Panc1 (cell line): ENCODE measurements at places on chromosomes 1 and 21.

GRCh38 chr1:219149009-219149577 is 24.6 kb upstream of the LYPLAL1 start:
- no peaks in the 10 kb centered on the region for H3K36me3 ChIP-seq
- no peak overlapping the region for H3K4me3 ChIP-seq
- no peaks in the 10 kb centered on the region for H3K4me1 ChIP-seq
- no peak for DNase-seq
- no peaks in the 10 kb centered on the region; the same call in 1 of the 2 replicates for H3K27me3 ChIP-seq
- no peak overlapping the region for H3K27ac ChIP-seq

DNA sequence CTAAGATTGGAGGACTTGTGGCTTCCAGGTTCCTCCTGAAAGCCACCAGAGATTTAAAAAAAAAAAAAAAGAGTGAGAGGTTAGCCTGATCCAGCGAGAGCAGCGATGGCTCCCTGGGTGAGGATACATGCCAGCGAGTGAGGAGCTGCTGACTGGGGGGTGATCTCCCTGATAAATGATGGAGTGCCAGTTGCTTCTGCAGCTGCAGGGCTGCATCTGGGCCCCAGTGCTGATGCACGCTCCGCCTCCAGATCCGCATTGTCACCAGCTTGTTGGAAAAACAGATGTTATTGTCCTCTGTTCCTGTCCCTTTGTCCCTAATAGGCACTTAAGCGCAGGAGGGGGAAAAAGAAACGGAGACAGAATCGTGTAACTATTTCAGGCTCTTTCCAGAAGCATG is 28.6 kb downstream of the UBIAD1 start:
- no peaks in the 10 kb centered on the region for H3K4me1 ChIP-seq
- no peak for DNase-seq
- H3K27me3 ChIP-seq, result no peaks in the 10 kb centered on the region

DNA sequence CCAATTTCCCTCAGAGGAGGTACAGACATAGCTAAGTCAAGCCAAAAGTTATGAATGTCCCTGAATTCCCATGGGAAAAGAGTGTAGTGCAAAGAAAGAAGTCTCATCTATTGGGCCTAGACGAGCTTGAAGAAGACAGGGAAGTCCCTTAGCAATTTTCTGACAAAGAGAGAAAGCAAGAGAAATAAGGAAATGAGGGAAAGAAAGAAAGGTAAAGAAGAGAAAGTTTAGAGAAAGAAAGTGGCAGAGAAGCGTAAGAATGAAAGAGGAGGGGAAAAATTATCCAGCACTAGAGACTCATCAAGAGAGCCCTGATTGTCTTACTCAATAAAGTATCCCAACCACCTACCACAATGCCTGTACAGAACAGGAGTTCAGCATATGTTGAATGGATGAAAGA is 40.6 kb upstream of the FOXD3 start:
- no peaks in the 10 kb centered on the region for H3K4me1 ChIP-seq
- H3K27me3 ChIP-seq, result no peaks in the 10 kb centered on the region
- no peaks in the 10 kb centered on the region for H3K36me3 ChIP-seq

DNA sequence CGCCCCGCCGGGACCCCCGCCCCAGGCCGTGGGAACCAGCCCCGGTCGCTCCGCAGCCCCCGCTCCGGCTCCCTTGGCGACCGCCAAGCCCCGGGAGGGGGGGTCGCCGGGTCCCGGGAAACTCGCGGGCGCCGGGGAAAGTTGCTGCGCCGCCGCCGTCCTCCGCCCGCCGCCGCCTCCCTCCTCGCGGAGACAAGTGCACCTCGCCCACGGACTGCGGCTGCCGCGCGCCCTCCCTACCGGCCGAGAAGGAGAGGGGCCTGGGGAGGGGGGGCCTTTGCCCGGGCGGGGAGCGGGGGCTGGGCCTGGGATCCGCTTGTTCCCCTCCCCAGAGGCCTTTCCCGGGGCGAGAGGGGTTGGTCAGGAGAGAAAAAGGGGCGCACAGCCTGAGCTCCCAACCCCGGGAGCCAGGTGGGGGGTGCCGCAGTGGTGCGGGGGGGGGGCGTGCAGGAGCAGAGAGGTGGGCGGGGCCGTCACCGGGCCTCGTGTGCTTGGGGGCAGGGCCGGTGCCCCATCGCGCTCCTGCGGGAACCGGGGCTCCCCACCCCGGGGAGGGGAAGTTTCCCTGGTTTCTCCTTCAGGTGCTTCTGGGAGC is 592 bp downstream of the AGRN start:
- peak overlapping the region; percentile 60 for H3K4me3 ChIP-seq
- no peak for DNase-seq
- no peaks in the 10 kb centered on the region; the same call in 1 of the 2 replicates for H3K36me3 ChIP-seq
- H3K27me3 ChIP-seq, result no peaks in the 10 kb centered on the region
- peak overlapping the region; percentile 82 for H3K27ac ChIP-seq
- H3K4me1 ChIP-seq, result peaks cover 43% of the 10 kb centered on the region

DNA sequence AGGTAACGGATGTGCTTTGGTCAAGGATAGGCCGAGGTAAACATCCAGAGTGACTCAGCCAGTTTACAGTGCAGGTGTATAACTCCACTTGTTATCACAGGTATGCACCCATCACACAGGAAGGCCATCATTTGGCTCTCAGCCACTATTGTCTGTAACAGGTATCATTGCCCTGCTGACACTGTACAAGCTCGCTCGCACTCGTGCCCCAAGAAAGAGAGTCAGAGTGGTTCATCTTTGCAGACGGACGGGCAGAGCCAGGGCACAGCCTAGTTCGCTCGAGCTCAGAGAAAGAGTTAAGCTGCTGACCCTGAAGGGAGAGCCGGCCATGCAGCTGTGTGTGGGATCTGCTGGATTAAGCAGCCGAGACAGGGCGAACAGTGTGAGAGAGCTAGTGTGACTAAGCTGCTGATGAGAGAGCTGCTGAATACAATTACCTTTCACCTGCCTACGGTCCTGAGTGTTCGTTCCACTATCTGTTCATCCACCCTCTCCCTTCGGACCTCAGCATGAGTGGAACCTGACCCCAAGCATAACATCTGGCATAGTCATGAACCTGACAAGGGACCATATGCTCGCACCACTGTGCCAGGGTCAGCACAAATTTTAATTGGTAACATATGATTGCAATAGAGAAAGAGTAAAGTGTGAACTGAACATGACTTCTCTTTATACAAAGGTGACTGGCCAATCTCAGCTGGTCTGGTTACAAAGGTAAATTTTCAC is 27.0 kb upstream of the LYPD8 start:
- H3K27me3 ChIP-seq, result no peaks in the 10 kb centered on the region
- H3K4me3 ChIP-seq, result no peak overlapping the region
- no peaks in the 10 kb centered on the region; the same call in 1 of the 2 replicates for H3K36me3 ChIP-seq

DNA sequence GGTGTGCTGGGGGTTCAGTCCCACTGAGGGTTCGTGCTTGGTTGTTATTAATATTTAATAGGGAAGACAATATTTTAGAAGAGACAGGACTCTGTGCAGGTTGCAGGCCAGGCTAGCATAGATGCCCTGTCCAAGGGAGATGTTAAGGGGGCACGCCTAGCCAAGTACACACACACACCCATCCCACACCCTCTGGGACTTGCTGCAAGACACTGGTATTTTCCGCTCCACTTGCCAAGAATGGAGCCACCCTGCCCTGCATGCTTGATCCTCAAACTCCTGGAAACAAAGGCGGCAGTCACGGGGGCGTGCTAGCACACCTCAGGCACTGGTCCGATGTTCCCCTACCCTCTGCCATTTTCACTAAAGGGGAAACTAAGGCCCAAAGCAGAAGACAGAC is 99.1 kb downstream of the MRPL37 start:
- H3K4me1 ChIP-seq, result peaks cover 9% of the 10 kb centered on the region
- no peak for DNase-seq
- no peak overlapping the region for H3K4me3 ChIP-seq
- H3K27me3 ChIP-seq, result no peaks in the 10 kb centered on the region
- no peak overlapping the region for H3K27ac ChIP-seq
- no peaks in the 10 kb centered on the region for H3K36me3 ChIP-seq

- no peak for DNase-seq
- H3K4me1 ChIP-seq, result peaks cover 6% of the 10 kb centered on the region
- no peak overlapping the region for H3K27ac ChIP-seq
- H3K36me3 ChIP-seq, result peaks cover 38% of the 10 kb centered on the region
- no peaks in the 10 kb centered on the region for H3K27me3 ChIP-seq
- H3K4me3 ChIP-seq, result no peak overlapping the region
Measured at GRCh38 chr1:151406176-151406575, 6.8 kb downstream of the PSMB4 start.

- peaks cover 2% of the 10 kb centered on the region; the same call in 1 of the 2 replicates for H3K4me1 ChIP-seq
- no peak overlapping the region for H3K4me3 ChIP-seq
- H3K36me3 ChIP-seq, result no peaks in the 10 kb centered on the region
- no peaks in the 10 kb centered on the region for H3K27me3 ChIP-seq
- DNase-seq, result no peak
- H3K27ac ChIP-seq, result no peak overlapping the region
Measured at GRCh38 chr1:27427329-27427728, 34.9 kb downstream of the GPR3 start.

DNA sequence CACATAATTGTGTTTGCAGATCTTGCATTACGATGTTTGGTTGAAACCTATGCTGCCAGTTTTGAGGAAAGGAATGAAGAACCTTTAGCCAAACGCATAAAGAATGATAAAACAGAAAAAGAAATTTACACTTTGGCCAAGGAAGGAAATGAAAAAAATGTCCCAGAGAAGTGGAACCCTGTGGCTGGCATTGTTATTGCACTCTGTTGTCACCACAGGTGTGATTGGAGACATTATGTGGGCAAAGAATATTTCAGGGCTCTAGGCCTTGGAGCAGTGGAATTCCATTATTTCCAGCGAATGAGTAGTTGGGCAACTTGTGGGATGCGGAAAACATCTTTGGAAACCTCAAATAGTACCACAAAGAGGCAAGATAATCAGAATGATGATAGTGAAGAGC is 14.9 kb downstream of the TRMT13 start:
- H3K4me1 ChIP-seq, result no peaks in the 10 kb centered on the region
- H3K27me3 ChIP-seq, result no peaks in the 10 kb centered on the region
- no peak overlapping the region for H3K4me3 ChIP-seq
- no peak overlapping the region for H3K27ac ChIP-seq
- DNase-seq, result no peak

DNA sequence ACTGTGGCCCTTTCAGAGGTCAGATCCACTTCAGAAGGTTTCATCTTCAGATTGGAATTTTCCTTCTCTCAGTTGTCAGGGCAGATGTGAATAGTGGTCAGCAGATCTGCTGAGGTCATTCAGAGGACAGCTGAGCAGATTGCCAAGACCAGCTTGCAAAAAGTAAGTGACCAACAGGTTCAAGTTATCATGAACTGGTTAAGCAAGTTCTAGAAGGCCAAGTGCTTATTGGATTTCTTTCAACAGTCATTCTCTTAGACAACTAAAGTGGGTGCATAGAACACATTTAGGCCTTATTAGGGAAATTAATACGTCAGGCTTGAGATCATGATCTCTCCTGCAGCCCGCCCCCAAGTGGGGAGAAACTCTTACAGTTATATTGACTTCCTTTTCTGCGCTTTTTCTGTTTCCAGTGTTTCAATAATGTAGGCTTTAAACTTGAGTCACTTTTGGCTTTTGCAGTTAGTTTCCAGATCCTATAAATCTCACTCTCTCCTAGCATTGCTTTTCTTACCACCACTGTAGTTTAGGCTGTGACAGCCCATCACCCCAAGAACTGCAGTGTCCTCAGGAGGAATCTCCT is 96.4 kb downstream of the C1orf21 start:
- H3K36me3 ChIP-seq, result no peaks in the 10 kb centered on the region
- H3K4me3 ChIP-seq, result no peak overlapping the region
- no peak overlapping the region for H3K27ac ChIP-seq
- no peak for DNase-seq
- no peaks in the 10 kb centered on the region for H3K27me3 ChIP-seq

GRCh38 chr1:162552684-162553252 is 8.8 kb upstream of the UAP1 start:
- DNase-seq, result no peak
- no peak overlapping the region for H3K27ac ChIP-seq
- no peaks in the 10 kb centered on the region for H3K36me3 ChIP-seq

DNA sequence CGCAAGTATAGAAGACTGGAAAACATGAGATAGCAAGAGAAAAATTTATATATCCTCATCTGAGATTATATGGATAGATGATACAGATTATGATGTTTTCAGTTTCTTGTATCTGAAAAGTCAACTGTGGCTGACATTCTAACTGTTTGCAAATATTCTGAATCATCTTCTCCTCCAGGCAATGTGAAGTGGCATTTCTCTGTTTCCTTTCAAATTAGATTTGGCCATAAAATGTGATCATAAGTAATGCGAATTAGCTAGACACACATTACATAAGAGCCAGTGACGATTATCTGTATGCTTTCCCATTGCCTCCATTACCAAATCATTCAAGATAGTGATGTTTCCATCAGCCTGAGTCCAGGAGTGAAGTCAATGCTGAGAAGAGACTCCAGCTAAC is 265.2 kb downstream of the BRINP3 start:
- no peaks in the 10 kb centered on the region for H3K36me3 ChIP-seq
- no peaks in the 10 kb centered on the region for H3K27me3 ChIP-seq
- no peak overlapping the region for H3K4me3 ChIP-seq
- no peak for DNase-seq
